ENCODE measurements at places on chromosomes 3 and 15.

DNA sequence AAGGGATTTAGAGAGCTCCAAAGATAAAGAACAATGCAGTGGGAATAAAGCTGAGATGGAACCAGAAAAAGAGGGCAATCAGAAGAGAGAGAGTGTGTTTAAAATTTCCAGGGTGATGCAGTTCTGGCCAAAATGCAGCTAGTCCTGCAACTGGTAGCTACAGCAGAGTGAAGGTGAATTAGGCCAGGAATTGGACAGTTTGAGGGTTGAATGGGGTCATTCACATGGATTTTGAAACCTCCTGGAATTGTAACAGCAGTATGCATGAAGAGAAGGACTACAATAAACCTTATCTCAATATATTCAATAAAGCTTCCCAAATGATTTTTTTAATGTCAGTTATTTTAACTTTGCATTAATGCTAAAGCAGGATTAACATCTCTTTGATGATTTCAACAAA lies 85.2 kb downstream of the CBLB start:
- H3K27me3 ChIP-seq: no peaks in the 10 kb centered on the region
- no peak for DNase-seq
- H3K27ac ChIP-seq: peak overlapping the region; percentile 25
- H3K36me3 ChIP-seq: peaks cover 3% of the 10 kb centered on the region

- H3K27me3 ChIP-seq: 0 out of 2 replicates have a peak, but pooled peaks cover 5% of the 10 kb centered on the region
- no peak overlapping the region for H3K4me3 ChIP-seq
- peaks cover 2% of the 10 kb centered on the region for H3K36me3 ChIP-seq
- no peak overlapping the region for H3K27ac ChIP-seq
- no peaks in the 10 kb centered on the region for H3K4me1 ChIP-seq
These were observed 32.3 kb upstream of the ARNT2 start for GRCh38 chr15:80371924-80372323.

DNA sequence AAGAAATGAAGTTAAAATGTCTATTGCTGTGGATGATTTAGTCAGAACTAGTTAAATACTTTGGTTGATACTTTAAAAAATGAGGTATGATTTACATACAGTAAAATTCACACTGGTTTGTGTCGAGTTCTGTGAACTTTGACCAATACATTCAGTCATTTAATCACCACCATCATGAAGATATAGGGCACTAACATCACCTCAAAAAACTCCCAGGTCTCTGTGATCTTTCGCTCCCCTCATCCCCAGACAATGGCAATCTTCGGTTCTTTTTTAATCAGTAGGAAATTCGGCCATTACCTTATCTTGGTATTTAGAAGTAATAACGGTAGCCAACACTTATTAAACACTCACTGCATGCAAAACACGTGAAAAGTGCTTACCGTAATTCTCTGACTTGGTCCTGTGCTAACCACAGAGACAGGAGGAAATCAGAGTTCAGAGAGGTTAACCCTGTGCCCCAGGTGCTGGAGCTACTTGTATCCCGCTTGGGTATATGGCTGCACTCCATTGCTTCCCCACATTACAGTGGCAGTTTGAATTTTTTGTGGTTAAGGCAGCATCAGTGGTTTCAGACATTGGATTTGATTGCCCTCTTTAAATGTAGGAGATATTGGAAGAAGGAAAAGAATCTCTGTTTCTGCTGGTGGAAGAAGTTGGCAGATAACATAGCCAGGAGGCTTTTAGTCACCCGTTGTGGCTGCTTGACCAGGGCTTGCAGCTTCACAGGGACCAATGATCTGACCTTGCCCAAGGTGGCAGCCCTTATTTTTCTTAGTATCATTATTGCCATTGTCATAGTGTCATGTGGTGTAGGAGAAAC lies 4.2 kb downstream of the PLCL2 start:
- no peaks in the 10 kb centered on the region for H3K27me3 ChIP-seq
- no peak overlapping the region for H3K4me3 ChIP-seq
- no peak overlapping the region for H3K27ac ChIP-seq
- H3K4me1 ChIP-seq: peaks cover 29% of the 10 kb centered on the region
- H3K36me3 ChIP-seq: no peaks in the 10 kb centered on the region
- no peak for DNase-seq

- DNase-seq: peak; percentile 70
- H3K4me3 ChIP-seq: no peak overlapping the region
- H3K27ac ChIP-seq: no peak overlapping the region
- H3K36me3 ChIP-seq: no peaks in the 10 kb centered on the region
These were observed 15.3 kb upstream of the UNC13C start for GRCh38 chr15:53962646-53963561.

DNA sequence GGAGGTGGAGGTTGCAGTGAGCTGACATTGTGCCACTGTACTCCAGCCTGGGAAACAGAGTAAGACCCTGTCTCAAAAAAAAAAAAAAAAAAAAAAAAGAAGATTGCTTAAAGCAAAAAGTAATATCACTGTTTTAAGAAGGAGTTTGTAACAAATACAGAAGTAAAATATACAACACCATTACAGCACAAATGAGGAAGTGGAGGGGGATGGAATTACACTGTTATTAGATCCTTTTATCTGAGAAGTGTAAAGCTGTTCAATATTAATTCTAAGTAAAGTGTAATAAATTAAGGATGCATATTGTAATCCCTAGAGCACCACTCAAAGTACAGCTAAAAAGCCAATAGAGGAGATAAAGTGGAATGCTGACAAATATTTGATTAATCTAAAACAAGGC lies 47.0 kb upstream of the SNRPA1 start:
- H3K36me3 ChIP-seq: no peaks in the 10 kb centered on the region
- H3K27me3 ChIP-seq: no peaks in the 10 kb centered on the region
- DNase-seq: no peak

DNA sequence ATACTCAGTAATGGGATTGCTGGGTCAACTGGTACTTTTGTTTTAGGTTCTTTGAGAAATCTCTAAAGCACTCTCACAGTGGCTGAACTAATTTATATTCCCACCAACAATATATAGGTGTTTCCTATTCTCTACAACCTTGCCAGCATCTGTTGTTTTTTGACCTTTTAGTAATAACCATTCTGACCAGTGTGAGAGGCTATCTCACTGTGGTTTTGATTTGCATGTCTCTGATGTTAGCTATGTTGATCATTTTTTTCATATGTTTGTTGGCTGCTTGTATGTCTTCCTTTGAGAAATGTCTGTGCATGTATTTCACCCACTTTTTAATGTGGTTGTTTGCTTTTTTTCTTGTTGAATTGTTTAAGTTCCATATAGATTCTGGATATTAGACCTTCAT lies 98.2 kb upstream of the DCBLD2 start:
- no peak overlapping the region for H3K27ac ChIP-seq
- peak; percentile 17 for DNase-seq
- H3K27me3 ChIP-seq: no peaks in the 10 kb centered on the region
- H3K4me1 ChIP-seq: no peaks in the 10 kb centered on the region

GRCh38 chr3:172516318-172517214 lies 6.7 kb downstream of the TNFSF10 start:
- no peak overlapping the region for H3K27ac ChIP-seq
- H3K27me3 ChIP-seq: no peaks in the 10 kb centered on the region
- DNase-seq: no peak
- no peaks in the 10 kb centered on the region for H3K4me1 ChIP-seq
- no peaks in the 10 kb centered on the region for H3K36me3 ChIP-seq

DNA sequence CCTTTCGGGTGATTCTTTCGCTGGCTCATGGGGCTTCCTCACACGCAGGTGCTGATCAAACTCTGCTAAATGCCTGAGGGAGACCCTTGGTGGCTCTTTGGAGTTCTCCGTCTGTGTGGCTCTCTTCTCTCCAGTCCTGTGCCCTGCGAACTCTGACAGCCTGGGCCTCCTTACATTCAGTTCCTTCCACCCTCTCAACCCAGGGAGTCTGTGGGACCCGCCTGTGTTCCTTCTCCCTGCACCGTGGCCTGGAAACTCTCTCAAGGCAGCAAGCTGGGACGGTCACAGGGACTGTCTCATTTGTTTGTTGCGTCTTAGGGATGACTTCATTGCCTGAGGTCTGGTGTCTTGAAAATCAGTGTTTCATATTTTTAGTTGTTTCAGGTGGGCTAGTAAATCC lies 37.0 kb upstream of the CORO2B start:
- H3K4me3 ChIP-seq: no peak overlapping the region
- H3K36me3 ChIP-seq: no peaks in the 10 kb centered on the region
- no peak overlapping the region for H3K27ac ChIP-seq
- DNase-seq: no peak

- H3K27me3 ChIP-seq: no peaks in the 10 kb centered on the region
- DNase-seq: no peak
- H3K4me1 ChIP-seq: no peaks in the 10 kb centered on the region
- H3K4me3 ChIP-seq: no peak overlapping the region
These were observed 30.1 kb downstream of the GPR15 start for GRCh38 chr3:98561727-98562521.

DNA sequence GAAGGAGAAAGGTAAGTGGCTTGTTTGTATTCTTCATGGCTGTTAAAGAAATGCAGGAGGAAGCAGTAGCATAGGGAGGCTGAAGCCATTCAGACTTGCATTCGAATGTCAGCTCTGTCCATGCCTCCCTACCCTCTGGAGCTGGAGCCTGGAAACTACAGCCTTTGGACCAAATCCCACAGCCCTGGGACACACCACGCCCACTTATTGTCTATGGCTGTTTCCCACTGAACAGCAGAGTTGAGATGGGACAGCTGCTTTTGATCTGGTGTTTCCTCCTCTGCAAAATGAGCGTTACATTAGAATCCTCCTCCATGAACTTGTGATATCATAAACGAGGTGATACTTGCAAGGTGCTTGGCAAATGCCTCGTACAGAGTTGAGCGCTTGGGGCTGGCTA lies 3.6 kb downstream of the FAM107A start:
- H3K27me3 ChIP-seq: no peaks in the 10 kb centered on the region
- H3K36me3 ChIP-seq: no peaks in the 10 kb centered on the region
- H3K4me3 ChIP-seq: no peak overlapping the region

GRCh38 chr15:50907601-50908208 lies 778 bp upstream of the AP4E1 start:
- peaks cover 34% of the 10 kb centered on the region for H3K4me1 ChIP-seq
- peak overlapping the region; percentile 44 for H3K27ac ChIP-seq
- H3K27me3 ChIP-seq: no peaks in the 10 kb centered on the region
- peak overlapping the region; percentile 86 for H3K4me3 ChIP-seq

GRCh38 chr3:142975316-142975995 lies 12.0 kb upstream of the PAQR9 start:
- DNase-seq: peak; percentile 51
- H3K27ac ChIP-seq: no peak overlapping the region
- H3K36me3 ChIP-seq: no peaks in the 10 kb centered on the region
- H3K4me3 ChIP-seq: no peak overlapping the region

GRCh38 chr15:38689522-38689921 lies 124.9 kb upstream of the RASGRP1 start:
- H3K36me3 ChIP-seq: no peaks in the 10 kb centered on the region
- H3K4me3 ChIP-seq: no peak overlapping the region
- DNase-seq: no peak

DNA sequence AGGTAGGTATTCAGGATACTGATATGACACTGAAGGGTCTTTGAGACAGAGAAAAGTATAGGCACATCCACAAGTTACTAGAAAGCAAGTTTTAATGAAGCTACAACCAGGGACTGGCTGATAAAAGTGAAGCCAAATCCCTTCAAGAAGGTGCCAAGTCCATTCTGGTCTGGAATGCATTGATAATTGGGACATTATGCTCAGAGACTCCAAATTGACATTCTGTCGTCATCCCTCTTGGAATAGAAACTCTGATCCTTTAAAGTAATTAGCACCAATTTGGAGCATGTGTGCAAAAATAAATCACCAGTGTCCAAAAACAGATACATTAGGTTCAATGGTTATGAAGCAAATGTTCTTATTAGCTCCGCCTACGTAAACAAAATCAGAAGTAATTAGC lies 47.3 kb upstream of the BCL6 start:
- no peaks in the 10 kb centered on the region for H3K36me3 ChIP-seq
- H3K4me3 ChIP-seq: no peak overlapping the region
- H3K27me3 ChIP-seq: no peaks in the 10 kb centered on the region
- no peak for DNase-seq
- no peak overlapping the region for H3K27ac ChIP-seq

DNA sequence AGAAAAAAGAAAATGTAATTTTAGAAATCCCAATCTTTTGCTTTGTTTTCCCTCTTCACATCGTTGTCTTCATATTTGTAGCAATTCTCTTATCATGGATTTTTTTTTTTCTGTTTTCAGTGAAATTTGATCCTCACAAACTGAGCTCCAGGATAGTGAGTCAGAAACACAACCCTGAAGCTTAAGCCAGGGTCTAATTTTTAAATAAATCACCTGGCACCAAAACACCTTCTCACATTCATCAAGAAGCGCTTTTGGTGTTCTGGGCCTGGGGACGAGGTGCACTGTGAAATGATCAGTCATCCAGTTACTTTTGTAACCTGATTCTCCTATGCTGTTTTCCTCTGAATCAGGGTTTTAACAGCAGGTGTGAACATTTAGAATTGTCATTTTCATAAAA lies 87.7 kb downstream of the REC114 start:
- H3K4me3 ChIP-seq: no peak overlapping the region
- no peaks in the 10 kb centered on the region for H3K36me3 ChIP-seq
- H3K27me3 ChIP-seq: no peaks in the 10 kb centered on the region

DNA sequence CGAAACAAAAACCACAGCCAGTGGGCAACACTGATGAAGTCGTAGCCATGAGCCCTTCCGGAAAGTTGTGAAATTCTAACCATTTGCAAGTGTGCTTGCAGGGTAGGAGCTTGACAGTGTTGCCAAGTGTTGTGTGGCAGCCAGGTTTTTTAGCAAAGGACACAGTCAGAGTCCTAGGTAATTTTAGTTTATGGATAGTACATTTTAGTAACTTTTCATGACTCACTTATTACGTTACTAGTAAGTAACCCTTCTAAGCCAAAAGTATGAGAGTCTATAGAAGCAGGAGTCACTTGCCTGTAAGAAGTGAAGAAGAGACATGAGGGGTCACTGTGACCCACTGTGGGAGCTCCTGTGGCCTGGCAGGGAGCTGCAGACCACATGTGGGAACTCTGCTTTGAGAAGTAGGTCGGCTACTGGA lies 54.8 kb upstream of the ADPGK start:
- no peak for DNase-seq
- peaks cover under 1% of the 10 kb centered on the region for H3K4me1 ChIP-seq
- H3K36me3 ChIP-seq: no peaks in the 10 kb centered on the region
- no peak overlapping the region for H3K4me3 ChIP-seq

- H3K27me3 ChIP-seq: no peaks in the 10 kb centered on the region
- no peaks in the 10 kb centered on the region for H3K4me1 ChIP-seq
- no peaks in the 10 kb centered on the region for H3K36me3 ChIP-seq
- DNase-seq: no peak
- H3K27ac ChIP-seq: no peak overlapping the region
- H3K4me3 ChIP-seq: no peak overlapping the region
These were observed 190.8 kb upstream of the HES1 start for GRCh38 chr3:193945143-193945542.

DNA sequence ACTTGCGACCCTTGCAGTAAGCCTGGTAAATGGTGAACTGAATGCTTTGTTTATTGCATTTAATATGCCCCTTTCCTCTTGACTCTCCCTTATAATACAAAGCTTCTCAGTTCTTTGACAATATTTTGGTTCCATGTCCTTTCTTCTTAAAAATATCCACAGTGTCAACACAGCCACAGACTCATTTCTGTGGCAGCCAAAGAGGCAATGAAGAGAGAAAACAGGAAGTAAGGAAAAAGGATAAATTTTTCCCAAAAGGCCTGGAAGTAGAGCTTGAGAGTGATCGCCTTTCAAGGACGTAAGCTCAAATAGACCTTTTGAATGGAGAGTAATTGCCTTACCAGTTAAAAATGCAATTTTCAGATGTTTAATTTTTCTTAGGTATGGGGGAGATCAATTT lies 59.4 kb downstream of the PEX5L start:
- no peaks in the 10 kb centered on the region for H3K27me3 ChIP-seq
- no peak for DNase-seq
- H3K4me3 ChIP-seq: no peak overlapping the region
